Stimulated activated CD4-positive, alpha-beta T cell treated with anti-CD3 and anti-CD28 coated beads, Interleukin-1b, Interleukin-23, amount 100 ng/mL, for 1 hour (primary cell): ENCODE measurements at places on chromosomes 5 and 9.

DNA sequence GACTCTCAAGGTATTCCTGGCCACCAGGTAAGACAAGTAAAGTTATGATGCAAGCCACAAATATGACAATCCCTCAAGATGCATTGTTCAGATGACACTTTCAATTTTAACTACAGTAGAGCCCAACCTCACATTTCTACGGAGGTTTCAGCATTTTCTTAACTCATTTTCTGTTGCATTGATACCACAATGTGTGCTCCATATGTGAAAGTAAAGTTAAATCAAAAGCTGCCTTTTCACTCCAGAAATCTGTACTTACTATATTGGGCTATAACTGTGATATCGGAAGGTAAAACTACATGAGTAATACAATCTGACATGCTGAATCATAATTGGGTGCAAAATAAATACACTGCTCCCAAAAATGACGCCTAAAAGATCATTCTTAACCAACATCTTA lies 333.6 kb upstream of the MEF2C start:
- no peak for DNase-seq

- DNase-seq = no peak
These were observed 97.4 kb downstream of the HOMER1 start for GRCh38 chr5:79416499-79416898.

DNA sequence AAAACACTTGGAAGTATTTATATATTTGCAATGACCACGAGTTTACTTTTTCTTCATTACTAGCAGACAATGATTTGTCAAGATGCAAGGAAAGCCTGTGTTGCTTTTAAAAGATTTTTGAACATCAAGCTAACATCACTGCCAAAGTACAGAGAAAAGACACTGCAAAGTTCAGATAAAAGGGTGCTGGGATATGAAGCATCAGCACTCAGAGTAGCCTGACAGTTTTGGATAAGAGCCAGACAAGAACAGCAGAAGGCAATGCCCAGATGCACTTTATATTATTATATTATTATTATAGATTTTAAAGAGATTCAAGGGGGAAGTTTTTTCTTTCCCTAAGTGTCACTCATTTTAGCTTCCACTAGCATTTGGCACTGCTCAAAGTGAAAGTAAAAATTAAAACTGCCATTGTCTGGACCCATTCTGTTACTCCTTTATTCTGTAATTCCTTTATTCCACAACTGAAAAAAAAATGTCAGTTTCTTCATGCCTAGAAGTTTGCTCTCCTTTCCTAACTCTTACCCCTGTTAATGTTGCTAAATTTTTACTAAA lies 240.6 kb downstream of the EFNA5 start:
- DNase-seq = no peak

GRCh38 chr9:78252616-78253015 lies 16.7 kb downstream of the CEP78 start:
- DNase-seq = no peak

DNA sequence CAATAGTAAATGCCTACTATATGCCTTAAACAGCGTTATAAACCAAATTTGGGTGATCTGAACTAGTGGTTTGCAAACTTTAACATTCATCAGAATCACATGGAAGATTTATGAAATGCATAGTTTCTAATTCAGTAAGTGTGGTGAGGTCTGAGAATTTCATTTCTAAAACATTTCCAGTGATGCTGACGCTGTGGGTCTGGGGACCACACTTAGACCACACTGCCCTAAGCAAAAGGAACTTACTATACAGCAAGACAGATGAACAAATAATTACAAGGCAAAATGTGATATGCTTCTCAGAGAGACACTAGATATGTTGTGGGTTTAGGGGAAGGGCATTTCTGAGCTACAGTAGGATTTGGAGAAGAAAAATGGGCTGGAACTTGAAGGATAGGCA lies 72.6 kb downstream of the OXCT1 start:
- DNase-seq = no peak

GRCh38 chr9:421896-422295 lies 207.2 kb downstream of the DOCK8 start:
- no peak for DNase-seq

DNA sequence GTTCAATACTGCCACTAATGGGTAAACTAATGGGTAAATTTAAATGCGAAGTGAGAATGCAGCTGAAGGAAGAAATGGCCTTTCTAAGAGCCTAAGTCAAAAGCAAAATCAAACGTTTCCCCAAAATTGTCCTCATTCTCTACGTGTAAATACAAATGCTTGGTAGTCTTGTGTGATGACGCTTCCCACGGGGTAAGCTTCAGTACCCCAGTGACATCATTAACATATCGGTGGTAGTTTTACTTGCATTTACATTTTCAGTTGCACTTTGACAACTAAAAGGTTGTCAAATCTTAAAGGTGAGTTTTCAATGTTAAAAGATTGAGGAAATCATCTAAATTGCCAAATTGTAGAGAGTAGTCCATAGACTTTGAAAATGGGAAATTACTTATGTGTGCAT lies 550.7 kb upstream of the CCNG1 start:
- DNase-seq = no peak

GRCh38 chr9:136651860-136652259 lies 10.9 kb upstream of the EGFL7 start:
- DNase-seq = no peak

- DNase-seq = no peak
These were observed 23.2 kb downstream of the RETREG1 start for GRCh38 chr5:16593628-16594027.

- no peak for DNase-seq
These were observed at the start of gene DBN1 for GRCh38 chr5:177473443-177474001. DBN1 (minus strand) TSS chr5:177473634; CDS start chr5:177473521, 113 bp downstream.

DNA sequence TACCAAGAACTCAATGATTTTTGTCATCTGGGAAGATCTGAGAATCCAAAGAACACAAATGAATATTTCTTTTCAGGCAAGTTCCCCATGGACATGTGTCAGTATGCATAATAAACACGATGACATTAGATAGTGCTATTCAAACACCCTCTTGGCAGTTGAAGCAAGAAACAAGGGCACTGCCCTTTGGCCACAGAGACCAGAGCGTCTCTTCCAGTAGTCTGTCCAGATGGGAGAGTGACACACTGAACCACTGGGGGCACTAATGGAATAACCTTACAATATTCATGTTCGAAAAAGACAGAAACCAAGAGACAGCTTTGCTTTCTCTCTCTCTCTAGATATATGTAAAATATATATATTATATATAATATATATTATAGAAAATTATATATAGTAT lies 301.9 kb downstream of the CTNND2 start:
- no peak for DNase-seq

GRCh38 chr9:27126670-27127069 lies 17.6 kb downstream of the TEK start:
- DNase-seq = no peak

DNA sequence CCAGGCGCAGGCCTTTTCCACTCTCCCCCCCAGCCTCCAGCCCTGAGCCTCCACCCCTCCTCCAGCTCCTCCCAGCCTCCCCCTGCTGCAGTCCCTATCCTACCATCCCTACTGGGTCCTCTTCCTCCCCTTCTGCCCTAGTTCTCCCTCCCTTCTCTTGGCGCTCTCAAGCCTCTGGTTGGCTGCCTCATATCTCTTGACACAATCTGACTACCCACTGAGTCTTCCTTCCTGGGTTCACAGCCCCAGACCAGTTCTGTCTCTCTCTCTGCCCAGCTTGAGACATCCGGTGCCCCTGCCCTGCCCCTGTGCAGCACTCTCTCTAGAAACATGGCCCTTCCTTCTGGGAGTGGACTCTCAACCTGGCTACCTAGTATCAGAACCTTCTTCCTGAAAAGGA lies 76.2 kb downstream of the TSPAN17 start:
- DNase-seq = no peak

- no peak for DNase-seq
These were observed 20.9 kb downstream of the FOXB2 start for GRCh38 chr9:77040340-77040739.

- DNase-seq = peak; percentile 6
These were observed 718 bp upstream of the DENND4C start for GRCh38 chr9:19229595-19230354.

DNA sequence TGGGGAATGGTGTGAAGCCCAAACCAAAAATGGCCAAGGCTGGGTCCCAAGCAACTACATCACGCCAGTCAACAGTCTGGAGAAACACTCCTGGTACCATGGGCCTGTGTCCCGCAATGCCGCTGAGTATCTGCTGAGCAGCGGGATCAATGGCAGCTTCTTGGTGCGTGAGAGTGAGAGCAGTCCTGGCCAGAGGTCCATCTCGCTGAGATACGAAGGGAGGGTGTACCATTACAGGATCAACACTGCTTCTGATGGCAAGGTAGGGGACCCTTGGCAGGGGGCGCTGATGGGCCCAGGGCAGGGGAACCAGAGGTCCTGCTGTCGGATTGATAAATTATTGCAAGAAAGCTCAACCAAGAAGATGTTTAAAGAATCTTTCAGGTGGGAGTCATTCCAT lies 19.8 kb downstream of the ABL1 start:
- no peak for DNase-seq

DNA sequence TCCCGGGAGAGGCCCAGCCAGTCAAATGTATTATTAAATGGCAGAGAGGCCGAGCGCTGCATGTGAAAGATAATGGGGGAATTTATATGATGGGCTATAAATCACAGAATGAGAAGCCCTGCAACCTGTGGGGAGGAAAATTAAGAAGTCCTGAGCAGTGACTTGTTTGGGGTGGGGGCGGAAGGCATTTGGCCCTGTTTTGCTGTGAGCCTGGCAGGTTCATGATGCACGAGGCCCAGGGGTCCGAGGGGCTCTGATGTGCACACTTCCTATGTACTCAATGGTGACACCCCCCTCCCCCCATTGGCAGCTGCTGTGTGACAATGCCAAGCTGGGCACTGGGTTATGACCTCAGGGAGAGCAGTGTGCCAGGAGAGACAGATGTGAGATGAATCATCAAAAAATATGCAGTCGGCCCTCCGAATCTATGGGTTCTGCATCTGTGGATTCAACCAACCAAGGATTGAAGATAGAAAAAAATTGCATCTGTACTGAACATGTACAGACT lies 13.7 kb upstream of the DAB2IP start:
- no peak for DNase-seq

DNA sequence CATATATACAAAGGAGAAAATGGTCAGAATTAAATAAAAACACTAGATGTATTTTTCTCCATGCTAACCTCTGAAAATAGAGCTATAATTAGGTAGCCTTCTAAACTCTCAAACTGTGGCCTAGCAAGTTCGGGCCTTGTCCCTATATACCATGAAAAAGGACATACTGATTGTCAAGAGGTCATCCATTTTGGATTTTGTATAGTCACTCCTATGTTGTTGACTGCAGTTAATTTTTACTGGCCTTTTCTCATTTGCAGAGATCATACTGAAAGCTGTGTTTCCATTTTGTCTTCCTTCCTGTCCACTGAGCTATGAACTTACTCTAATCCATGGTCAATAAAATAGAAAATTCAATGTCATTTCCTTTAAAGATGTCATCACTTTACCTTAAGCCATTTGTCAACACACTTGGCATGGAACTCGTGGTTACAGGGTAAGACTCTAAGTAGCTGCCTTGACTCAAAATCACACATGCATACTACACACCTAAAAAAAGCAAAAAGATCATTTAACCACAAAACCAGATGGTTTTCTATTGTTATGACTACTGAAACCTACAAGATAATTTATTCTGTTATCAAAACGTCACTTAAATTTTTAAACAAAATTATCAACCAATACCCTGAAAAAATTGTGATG lies 58.0 kb downstream of the RNF38 start:
- no peak for DNase-seq
